ENCODE measurements at places on chromosomes 7 and 10.

DNA sequence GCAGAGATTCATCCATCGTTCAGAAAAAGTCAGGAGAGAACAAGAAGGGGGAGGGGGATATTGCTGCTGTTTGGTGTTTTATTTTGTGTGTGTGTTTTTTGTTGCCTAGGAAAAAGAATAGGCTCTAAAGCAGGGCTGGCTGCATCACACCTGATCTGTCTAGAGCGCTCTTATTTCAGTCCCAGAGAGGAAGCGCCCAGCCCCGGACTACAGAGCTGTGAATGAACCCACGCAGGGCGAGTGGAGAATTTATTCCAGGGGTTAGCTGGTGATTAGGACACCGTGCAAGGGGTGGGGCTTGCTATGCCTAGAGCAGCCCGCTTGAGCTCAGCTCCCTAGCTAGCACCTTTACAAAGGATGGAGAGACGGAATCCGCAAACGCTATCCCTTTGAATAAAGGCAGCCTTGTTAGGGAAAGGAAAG lies 621 bp upstream of the FAM13C start:
- no peak for DNase-seq

GRCh38 chr7:110322796-110323195 lies 768.1 kb upstream of the LRRN3 start:
- no peak for DNase-seq

DNA sequence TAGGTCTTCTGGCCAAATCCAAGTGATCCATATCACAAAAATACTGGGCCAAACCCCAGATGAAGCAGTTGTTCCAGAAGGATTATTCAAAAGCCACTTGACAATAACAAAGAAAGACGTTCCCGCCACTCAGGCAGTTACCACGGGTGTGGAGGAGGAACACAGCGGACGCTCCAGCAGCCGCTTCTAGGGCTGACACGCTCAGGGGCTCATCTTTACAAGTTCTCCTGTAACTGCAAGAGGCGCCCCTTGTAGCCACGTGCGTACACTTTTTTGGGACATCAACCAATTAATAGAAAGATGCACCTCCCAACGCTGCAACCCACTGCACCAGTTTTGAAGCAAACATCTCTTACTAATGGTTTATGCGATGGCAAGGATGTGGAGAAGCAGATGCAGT lies 159.4 kb downstream of the GRID1 start:
- no peak for DNase-seq

DNA sequence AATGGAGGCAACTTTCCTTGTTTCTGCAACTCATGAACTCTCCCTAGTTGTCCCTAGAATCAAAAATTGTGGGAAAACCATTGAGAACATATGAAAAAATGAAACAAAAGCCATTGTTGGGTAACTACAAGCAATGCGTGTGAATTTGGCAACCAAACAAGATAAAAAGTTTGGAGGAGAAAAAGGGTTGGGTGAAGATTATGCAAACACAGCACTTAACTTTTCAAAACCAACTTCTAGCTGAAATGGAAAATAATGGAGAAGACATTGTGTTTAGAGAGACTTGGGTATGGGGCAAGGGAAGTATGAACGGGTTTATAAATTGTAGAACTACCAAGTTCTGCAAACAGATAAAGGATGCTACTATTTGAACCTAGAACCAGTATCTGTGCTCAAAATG lies 89.0 kb upstream of the SVIL start:
- DNase-seq: no peak

DNA sequence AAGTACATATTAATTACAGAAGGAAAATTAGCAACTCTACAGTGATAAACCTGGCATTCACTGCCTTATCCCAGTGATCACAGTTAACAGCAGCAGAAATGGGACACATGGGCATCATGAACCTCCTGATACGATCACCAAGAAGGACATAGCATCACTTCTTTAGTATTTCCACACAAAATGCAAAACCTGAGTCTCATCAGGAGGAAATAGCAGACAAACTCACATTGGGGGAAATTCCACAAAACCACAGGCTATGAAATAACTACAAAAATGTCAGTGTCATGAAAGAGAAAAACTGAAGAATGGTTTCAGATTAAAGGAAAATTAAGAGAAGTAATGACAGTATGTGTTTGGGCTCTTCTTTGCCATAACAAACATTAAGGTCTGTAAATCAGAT lies 12.0 kb upstream of the PURB start:
- no peak for DNase-seq

DNA sequence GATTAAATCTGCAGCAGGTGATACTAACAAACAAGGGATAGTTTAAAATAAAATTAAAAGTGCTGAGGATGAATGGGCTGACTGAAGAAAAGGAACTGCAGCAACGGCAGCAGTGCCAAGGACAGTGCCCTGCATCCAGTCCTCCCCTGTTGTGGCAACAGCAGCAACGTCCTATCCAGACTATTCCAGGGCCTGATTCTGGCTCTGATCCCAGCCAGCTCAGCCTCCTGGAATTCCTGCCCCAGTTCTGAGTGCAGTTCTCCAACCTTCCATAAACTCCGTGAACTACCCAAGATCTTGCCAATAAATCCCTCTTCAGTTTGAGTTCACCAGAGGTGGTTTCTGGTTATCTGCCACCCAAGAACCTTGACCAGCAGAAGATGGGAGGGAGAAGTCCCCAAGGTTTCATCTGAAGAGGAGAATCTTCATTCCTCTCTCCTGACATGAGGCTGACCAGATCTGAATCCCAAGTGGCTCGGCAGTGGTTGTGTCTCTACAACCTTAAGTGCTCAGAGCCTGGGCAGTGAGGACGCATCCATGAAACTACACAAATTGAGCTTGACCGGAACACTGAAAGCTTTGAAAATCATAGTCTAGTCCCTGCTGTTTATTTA lies 115.8 kb downstream of the SORBS1 start:
- no peak for DNase-seq

GRCh38 chr7:39602351-39602750 lies 21.0 kb upstream of the RALA start:
- DNase-seq: no peak

DNA sequence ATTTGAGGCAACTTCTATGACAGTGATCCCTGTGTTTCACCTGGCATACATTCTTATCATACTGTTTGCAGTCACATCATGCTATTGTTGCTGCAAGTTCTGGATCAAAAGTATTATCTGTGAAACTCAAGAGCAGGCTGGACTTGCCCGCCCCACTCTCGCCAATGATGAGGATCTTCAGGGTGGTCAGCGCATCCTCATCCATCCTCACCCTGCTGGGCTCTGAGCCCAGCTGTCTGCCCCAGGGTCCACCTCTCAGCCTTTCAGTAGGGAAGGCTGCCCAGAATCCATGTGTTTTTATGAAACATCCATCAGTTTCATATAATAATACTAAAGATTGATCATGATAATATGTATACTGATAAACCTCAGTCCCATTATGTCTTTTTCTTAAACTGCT lies 55.4 kb upstream of the KIF5B start:
- no peak for DNase-seq

- no peak for DNase-seq
These were observed 57.8 kb downstream of the SAMD9 start for GRCh38 chr7:93060025-93060424.

DNA sequence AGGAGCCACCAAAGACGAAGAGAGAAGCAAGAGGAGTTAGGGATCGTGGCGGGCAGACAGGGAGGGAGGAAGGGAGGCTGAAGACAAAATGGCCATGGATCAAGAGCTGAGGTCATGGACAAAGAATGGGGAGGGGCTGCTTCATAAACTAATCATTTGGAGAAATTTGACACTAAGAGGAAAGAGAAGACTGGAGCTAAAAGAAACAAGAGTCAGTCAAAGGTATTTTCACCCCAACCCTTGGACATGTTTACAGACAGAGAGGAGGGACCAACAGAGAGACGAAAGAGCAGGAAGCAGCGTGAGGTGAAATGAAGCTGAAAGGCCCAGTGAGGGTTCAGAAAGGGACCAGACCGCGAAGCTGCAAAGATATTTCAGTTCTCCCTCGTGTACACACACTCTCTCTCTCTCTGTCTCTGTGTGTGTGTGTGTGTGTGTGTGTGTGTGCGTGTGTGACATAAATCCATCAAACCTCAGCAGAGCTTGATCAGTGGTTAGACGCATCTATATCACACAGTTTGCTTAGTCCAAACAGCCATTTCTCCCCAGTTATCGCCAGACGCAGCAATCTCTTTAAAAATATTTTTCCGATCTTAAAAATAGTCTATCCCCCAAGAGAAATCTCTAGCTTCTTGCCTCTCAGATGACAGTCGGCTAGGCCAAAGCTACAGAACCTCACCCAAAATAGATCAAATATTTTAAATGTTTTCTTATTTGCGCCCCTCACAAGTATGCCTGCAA lies 12.5 kb upstream of the CALD1 start:
- DNase-seq: no peak
